Fibroblast of skin of left quadriceps (primary cell): ENCODE measurements at places on chromosomes 4 and X.

- no peak for DNase-seq
Observed at GRCh38 chrX:134572816-134573682, 85.2 kb downstream of the PLAC1 start.

DNA sequence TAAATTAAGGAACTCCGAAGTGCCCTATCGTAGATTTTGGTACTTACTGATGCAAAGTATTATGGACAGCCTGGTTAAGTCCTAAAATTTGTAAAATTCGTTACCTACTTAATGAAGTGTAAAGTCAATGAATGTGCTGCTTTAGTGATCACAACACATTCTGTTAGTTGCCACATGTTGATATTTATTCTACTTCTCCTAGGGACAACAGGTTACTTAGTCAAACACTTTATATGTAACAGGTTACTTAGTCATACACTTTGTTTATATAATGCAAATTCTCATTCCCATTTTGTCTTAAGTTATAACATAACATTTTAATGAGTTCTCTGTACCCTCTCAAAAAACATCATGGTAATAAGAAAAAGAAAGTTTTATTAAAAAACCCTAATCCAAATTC, 643.0 kb upstream of the FTHL17 start:
- no peak for DNase-seq

DNA sequence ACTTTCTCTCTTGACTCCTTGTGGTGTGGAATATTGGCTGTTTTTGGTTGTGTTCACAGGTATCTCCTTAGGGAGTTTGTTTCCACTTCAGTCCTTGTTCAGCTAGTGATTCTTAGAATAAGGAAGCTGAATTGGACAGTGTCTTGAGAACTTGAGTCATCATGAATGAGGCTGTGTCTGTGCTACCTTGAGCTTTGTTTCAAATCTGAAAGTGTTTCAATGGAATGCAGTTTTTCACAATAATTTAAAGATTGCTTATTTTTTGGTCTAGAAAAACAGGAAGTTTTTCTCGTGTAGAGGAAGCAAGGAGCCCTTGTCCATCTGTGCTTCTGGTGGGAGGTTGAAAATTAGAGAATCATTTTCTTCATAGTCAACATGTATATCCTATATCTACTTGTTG, 76.5 kb downstream of the ZNF518B start:
- DNase-seq, result no peak

DNA sequence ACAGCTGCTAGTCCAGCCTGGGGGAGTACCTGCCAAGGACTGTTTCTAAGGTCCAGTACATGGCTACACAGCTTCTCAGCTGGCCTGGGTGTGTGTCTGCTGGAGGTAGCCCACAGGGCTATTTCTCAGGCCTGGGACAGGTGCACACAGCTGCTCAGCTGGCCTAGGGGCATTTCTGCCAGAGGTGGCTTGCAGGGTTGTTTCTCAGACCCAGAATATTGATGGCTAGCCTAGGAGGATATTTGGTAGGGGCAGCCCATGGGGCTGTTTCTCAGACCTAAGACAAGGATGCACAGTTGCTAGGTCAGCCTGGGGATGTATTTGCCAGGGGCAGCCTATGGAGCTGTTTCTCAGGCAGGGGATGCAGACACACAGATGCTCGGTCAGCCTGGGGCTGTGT, 29.4 kb downstream of the RAB28 start:
- no peak for DNase-seq

DNA sequence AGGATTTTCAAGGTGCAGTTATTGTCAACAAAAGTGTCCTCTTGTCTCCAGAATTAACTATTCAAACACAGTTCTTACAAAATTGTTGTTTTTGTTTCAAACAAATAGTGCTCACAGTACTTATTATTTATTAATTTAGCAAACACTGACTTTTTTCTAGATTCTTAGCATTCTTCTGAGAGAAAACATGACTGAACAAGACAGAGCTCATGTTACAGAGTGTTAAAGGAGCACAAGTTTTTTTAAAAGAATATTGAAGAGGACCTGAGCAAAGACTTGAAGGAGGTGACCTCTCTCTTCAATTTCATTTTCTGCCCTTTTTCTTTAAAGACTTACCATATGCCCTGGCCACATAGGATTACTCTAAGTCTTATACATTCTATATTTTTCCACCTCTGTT, 2220.3 kb upstream of the AGA start:
- no peak for DNase-seq

GRCh38 chr4:157151711-157152110, 68.8 kb upstream of the GRIA2 start:
- DNase-seq, result no peak

GRCh38 chrX:53263597-53264094, 17.7 kb downstream of the IQSEC2 start:
- no peak for DNase-seq

- DNase-seq, result no peak
Observed at GRCh38 chrX:149145845-149146285, 359.2 kb downstream of the IDS start.
